Hematopoietic multipotent progenitor cell (in vitro differentiated cells): ENCODE measurements at places on chromosomes 3 and 15.

DNA sequence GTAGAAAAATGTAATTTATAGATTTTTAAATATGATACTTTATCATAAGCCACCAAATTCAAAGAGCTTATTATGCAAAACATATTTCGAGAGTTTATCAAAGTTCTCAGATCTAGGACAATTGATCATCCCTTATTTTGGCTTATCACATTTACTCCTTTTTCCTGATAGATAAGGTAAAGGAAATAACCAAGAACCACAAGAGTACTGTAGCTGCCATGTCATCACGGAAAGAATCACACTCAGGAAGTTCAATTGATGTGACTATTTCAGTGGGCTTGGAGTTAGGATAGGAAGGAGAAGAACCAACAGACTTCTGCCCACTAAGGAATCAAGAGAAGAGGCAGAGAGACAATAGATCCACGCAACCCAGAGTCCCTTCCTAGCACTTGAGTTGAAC, 142.7 kb upstream of the TMCO5A start:
- DNase-seq, result peak; percentile 10

DNA sequence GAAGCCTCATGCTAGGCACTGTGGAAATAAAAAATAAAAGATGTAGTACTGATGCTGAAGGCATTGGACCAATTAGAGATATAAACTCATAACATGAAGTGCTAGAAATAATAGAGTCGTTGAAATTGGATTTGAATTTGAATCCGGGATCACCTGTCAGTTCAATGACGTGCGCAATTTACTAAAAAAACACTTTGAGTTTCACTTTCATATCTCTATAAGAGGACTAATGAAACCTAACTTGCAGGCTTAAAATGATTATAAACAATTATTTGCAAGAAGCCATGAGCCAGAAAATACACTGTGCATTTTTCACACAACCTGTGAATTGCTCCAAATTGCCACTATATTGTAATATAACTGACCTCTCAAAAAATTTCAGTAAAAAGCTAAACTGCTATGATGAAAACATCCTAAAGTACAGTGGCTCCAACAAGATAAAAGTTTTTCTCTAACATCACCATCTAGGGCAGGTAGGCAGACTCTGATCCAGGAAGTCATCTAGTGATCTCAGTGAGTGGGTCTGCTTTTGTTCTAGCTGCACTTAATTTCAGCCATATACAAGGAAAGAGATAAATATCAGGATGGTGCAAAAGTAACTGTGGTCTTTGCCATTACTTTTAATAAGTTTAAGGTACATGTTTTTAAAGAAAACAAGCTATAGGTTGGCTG, 440.2 kb downstream of the CNTN6 start:
- no peak for DNase-seq

DNA sequence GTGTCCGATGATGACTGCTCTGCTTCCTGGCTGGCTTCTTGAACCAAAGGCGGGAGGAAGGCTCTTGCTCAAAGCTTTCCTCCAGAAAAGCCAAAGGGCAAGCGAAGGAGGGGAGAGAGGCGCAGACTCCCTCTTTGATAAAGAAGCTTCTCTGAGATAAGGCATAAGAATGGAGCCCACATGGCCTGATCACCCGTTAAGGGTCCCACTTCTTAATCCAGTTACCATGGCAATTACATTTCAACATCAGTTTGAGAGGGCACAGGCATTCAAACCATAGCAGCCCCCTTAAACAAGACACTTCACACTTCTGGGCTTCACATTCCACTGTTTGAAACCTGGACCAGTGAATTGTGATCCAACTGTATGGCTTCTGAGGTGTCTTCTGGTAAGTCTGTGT, 8.0 kb downstream of the ABHD17C start:
- DNase-seq, result no peak

DNA sequence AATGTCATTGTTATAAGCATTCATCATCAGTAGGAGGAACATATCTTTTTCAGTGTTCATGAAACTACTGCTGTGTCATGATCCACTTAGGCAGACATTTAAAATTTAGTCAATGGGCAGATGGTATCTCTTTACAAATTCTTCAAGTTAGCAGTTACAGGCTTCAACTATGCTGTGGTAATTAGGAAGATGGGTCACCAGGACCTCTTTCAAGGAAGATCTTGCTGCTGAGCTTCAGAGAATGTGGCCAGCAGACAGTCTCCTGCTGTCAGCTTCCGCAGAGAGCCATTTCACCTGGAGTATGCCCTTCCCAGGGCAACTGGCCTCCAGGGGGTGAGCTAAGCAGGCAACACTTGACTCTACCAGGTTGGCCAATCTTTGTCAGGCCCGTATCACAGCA, 19.4 kb downstream of the IFT57 start:
- DNase-seq, result no peak

DNA sequence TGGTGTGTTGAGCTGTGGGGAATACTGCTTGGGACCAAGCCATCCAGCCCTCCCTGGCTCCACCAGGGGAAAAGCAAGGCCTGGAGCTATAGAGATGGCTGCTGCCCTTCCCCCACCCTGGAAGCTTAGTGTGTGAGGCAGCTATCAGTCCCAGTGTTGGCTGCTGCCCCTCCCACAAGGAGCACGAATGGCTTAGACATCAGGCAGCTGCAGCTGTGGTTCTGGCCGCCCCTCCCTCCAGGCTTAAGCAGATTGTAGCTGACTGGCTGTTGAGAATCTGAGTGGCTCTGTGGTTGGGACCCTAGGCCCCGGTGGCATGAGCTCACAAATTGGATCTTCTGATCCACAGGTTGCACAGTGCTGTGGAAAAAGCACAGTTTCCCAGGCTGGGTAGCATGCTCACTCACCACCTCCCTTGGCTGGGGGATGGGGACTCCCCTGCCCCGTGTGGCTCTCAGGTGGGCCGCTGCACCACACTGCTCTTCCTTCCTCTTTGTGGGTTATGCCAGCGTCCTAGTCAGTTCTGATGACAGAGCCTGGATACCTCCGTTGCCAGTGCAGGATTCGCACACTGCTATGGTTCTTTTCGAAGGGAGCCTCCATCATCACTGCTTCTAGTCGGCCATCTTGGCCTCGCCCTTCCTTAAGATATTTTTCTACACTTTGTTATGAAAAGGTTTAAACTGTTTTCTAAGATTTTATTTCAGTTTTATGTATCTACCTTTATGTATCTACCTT, 21.2 kb upstream of the SUCNR1 start:
- no peak for DNase-seq

DNA sequence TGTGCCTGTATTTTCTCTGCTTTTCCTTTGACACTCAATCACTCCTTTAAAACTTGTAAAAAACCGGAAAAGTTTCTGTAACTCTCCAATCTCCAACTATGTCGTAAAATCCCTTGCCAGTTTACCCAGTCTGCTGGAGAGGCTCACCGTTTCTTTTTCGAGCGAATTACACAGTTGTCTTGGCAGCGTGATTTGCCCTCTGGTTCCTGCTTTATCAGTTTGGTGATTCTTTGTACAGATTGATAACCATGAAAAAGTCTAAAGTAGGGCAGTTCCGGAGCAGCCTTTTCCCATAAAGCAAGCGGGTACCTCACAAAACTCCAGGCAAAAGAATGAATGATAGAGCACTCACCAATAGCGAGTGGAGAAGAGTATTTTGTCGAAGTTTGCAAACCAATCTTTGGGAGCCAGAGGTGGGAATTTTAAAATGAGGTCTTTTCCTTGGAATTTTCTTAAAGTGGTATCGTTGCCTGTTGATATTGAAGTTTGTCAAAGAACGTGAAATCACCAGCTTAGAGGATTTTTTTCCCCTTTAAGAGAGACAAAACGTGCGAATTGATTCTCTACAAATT, at the start of gene TTC23:
TSS of gene TTC23 (minus strand) at position 312 of the 572 bp plus-strand sequence. CDS start 20,869 bp downstream, outside the sequence.
- peak; percentile 28 for DNase-seq

DNA sequence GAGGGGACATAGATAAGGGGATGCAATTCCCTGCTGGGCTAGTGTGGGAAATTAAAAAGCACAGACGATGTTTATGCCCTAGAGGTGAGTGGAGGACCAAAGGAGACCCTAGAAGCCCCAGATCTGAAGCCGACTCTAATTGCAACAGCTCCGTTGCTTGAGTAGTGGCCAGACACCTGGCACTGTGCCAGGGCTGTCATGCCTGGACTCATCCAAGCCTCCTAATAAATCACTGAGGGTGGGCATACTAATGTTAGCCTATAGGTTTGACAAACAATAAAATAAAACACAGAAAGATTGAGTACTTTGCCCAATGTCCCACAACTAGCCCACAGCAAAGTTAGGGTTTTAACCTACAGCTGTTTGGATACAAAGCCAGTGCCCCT, 25.4 kb upstream of the MRPS22 start:
- DNase-seq, result no peak

- peak; percentile 27 for DNase-seq
Measured at GRCh38 chr15:33994005-33994615, 25.8 kb downstream of the CHRM5 start.

- no peak for DNase-seq
Measured at GRCh38 chr3:188365988-188366698, 212.2 kb downstream of the LPP start.

- DNase-seq, result no peak
Measured at GRCh38 chr3:9168241-9168741, 81.2 kb downstream of the SRGAP3 start.

- no peak for DNase-seq
Measured at GRCh38 chr15:95442107-95442719, 888.3 kb upstream of the NR2F2 start.

GRCh38 chr15:38818157-38818790, 253.7 kb upstream of the RASGRP1 start:
- DNase-seq, result no peak

- DNase-seq, result no peak
Measured at GRCh38 chr3:89525609-89526008, 418.2 kb downstream of the EPHA3 start.

GRCh38 chr3:95567346-95567745, 1247.0 kb upstream of the EPHA6 start:
- no peak for DNase-seq

- no peak for DNase-seq
Measured at GRCh38 chr3:59704292-59704691, 654.5 kb upstream of the CFAP20DC start.
